ENCODE measurements at places on chromosomes 5 and 9.

GRCh38 chr5:128539038-128539429 is 989 bp upstream of the FBN2 start:
- no peak for DNase-seq

- DNase-seq, result no peak
These were observed 56.1 kb downstream of the IRX2 start for GRCh38 chr5:2695200-2695891.

DNA sequence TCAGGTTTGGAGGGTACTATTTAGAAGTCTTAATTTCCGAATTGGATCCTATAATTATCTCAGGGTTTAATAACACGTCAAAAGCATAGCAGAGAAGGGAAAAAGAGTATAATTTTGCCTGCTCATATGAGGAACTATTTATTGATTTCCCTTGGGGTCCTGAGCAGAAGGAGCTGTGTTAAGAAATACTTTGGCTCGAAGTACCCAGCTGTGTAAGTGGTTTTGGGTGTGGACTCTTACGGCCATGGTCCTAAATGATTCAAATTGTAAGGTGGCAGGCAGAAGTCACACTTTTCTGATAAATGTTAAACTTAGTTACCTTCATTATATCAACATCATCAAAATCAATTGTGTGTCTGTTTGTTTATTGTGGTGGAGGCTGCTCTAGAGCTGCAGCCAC is 190.4 kb downstream of the MTRR start:
- no peak for DNase-seq

GRCh38 chr5:157471709-157472108 is 11.7 kb downstream of the NIPAL4 start:
- DNase-seq, result no peak

GRCh38 chr5:18285257-18285656 is 651.0 kb downstream of the TAF11L14 start:
- no peak for DNase-seq

DNA sequence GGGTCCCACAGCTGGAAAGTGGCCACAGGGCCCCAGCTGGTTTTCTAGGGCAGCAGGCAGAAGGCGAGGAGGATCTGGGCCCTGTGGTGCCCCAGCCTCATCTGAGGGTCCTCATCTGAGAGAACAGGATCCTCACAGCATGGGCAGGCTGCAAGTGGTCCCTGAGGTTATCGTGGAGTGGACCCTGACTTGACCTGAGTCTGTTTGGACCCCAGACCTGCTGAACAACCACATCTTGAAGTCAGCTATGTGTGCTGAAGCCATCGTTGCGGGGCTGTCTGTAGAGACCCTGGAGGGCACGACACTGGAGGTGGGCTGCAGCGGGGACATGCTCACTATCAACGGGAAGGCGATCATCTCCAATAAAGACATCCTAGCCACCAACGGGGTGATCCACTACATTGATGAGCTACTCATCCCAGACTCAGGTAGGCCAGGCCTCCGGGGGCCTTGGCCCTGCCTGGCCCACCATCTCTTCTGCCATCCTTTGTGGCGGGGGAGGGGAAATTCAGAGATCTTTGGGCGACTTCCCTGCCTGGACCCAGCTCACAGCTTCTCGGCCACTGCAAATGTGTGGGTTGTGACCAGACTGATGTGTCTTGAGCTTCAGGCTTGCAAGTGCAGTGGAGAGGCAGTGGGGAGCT is 24.0 kb downstream of the TGFBI start:
- no peak for DNase-seq

DNA sequence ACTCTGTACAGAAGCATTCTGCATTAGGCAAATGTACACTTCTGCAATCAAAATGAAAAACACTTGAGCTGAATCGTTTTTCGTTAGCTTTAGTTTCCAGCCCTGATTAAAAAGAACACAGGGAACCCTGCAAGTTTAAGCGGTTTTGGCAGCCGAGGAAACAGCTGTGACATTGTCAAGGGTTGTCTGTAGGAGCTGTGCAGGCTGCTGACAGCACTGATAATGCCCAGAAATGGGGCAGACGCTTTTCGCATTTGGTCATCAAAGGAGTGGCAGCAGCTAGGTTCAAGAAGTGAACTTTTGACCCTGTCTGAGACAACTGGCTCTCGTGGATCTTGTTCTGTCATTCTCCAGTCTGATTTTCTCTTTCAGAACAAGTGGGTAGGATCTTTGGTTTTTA is 165.6 kb upstream of the CCDC152 start:
- no peak for DNase-seq

GRCh38 chr5:56369361-56369811 is 136.3 kb upstream of the ANKRD55 start:
- no peak for DNase-seq

DNA sequence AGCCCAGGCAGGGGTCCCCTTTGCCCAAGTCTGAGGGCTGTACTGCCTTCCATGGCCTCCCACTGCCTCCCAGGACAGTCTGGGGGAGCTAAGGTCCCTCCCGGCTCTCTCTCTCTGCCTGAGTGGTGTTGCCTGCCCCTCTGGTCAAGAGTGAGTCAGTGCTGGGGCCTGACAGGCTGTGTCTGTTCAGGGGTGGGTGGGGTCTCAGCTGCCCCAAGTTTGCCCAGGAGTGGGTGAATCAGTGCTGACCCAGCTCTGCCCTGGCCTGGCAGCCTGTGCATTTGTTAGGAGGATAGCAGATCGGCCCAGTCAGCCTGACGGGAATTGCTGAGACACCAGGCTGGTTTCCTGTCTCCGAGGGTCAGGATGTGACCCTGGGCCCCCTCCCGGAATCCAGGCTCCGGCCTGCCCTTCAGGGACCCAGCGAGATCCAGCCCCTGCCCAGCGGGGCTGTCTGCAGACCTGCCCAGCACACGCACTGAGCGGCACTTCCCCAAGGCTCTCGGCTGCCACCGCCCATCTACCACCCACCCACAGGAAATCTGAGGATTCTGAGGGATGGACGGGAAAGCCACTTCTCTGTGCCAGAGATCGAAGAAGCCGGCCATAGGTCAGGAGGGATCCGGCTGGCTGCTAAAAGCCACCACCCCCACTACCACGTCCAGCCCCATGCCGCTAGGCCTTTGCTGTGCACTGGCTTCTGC is 15.9 kb downstream of the ENG start:
- no peak for DNase-seq

All from NCI-H2081 (cell line).